ENCODE measurements at places on chromosomes 5 and 9.

- no peak for DNase-seq
These were observed 49.7 kb downstream of the SAR1B start for GRCh38 chr5:134582941-134583340.

DNA sequence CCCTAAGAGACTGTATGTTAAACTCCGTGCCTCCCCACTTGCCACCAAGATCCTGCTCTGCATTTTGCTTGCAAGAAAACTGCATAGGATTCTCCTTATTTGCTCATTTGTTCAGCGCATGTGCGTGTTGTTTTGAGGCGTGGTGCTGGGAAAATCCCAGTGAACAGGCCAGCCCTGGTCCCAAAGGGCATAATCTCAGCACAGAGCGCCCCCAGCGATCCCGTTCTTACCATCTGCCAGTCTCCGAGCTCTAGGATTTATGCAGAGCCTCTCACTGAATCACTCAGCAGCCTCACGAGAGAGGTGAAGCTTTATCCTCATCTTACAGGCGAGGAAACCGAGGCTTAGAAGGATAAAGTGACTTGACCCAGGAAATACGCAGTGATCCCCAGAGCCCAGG lies 11.5 kb downstream of the PRRX2 start:
- no peak for DNase-seq

DNA sequence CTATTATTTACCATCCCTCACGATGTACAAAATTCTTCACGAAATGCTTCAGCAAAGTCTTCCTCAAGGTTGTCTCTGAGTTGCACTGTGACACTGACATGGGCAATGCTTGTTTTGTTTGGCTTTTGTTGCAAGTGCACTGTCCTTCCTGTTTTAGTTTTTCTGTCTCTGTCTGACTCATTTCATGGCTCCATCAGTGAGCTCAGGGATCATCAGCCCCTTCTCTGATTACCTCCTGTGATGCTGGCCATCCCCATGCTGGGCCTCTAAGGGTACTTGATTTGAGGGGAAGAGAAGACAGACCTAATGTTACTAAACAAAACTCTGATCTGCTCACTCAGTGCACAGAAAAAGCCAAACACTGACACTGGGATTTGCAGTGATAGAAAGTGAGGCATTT lies 37.6 kb upstream of the STX17 start:
- peak; percentile 15 for DNase-seq

GRCh38 chr5:154258531-154259217 lies 68.1 kb downstream of the GALNT10 start:
- no peak for DNase-seq

DNA sequence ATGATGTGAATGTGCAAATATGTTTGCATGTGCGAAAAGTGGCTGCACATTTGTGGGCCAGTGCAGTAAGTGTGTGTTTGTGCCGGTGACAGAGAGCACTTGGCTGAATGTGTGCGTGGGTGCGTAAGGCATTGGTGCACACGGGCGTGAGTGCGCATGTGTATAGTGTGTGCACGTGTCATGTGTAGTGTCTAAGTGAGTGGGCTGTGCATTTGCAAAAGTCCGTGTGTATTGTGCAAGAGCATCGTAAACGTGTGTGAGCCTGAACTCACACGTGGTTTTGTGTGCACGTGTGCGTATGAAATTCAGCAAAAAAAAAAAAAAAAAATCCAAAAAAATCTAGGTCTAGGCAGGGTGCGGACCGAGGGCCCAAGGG lies 6.5 kb upstream of the EBF1 start:
- no peak for DNase-seq

DNA sequence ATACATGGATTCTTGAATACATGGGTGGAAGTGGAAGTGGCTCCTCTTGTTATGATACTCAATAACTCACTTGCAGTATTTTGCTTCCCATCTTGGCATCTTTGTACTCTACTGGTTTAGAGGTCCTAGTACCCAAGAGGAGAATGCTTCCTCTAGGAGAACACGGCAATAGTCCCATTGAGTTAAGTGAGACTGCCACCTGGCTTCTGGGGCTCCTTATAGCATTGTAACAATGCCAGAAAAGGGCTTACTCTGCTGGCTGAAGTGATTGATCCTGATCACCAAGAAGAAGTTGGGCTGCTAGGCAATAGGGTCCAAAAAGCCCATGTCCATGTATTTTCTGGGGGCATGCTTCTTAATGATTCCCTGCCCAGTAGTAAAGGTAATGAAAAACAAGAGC lies 627.6 kb upstream of the SGCD start:
- DNase-seq: no peak

DNA sequence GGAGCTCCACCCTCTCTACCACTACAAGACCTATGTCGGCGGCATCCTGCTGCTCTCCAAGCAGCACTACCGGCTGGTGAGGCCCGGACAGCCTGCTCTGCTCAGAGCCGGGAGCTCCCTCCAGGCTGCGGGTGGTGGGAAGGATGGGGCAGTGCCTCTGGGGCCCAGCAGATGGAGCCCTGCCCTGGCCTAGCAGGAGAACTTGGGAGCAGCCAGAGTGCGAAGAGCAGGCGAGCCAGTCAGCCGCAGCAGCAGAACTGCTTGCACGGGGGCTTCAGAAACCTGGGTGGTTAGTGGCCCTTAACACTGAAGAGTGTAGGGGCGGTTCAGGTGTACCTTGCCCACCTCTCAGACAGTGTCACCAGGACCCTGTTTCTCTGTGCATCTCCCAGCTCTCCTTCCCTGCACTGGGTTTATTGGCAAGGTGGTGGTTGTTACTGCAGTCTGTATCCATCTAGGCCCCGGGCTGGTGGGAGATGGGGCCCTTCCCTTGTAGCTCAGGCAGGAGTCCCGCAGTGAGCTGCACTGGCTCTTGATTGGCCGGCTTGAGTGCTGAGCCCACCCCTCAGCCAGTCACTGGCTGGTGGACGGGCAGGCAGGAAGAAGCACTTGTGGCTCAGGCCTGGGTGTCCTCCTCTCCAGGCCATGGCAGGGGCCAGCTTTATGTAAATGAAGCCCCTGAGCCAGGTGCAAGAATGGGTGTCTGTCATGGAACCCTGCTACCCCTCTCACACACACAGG lies 7.7 kb downstream of the B4GALT7 start:
- DNase-seq: peak; percentile 77

DNA sequence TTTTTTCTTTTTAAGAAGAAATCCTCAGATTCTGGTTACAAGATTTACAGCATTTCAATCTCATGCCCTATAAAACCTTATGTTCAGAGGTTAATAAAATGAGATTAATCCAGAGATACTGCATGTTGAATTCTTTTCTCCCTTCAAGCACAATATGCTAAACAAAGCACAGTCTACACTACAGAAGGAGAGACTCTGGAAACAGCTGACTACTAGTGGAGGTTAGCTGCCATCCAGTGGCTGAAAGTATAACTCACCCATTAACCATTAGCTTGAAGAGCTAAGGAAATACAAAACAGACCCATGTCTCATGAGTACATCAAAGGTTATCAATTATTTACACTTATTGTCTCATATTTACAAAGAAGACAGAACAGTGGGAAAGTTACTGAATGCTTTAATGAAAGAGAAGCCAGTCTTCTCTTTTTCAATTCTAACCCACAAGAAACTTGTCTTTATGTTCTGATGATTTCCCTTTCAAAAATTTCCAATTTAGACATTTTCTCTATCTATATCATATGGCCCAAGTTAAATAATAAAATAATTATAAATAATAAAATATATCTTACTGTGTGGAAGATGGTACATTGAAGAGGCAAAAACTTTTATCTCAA lies 12.7 kb upstream of the DNAH5 start:
- peak; percentile 39 for DNase-seq

GRCh38 chr9:2623288-2624050 lies 1.9 kb downstream of the VLDLR start:
- no peak for DNase-seq

DNA sequence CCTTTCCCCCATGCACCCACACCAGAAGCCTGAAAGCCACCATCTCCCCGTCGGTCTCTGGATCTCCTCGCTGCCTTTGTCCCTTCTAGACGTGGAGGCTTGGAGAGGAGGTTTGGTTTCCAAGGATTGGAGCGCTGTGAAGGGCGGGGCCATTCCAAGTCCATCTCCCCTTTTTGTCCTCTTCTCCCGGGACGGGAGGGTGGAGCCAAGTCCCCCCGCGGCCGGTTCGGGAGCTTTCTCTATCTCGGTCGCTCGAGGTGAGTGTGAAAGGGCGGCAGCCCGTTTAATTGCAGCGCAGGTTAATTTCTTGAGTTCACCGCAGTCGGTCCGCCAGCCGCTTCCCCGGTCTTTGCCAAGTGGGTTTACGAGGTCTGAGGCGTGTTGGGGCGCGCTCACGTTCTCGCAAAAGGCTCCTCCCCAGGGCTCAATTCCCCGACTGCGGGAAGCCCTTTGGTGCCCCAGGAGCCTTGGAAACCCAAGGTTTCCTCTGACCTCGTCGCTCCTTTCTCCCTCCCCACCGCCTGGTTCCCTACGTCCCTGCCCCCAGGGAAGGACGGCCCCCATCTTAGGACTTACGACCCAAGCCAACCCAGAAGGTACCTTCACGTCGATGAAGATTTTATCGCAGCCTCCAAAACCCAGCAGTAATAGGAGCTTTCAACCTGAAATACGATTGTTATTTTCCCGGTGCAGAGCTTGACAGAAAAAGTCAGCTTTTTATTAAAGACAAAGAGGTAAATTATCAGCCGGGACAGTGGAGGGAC lies 2.8 kb upstream of the ZNF462 start:
- DNase-seq: no peak

GRCh38 chr9:87479801-87480201 lies 17.9 kb upstream of the DAPK1 start:
- peak; percentile 48 for DNase-seq

DNA sequence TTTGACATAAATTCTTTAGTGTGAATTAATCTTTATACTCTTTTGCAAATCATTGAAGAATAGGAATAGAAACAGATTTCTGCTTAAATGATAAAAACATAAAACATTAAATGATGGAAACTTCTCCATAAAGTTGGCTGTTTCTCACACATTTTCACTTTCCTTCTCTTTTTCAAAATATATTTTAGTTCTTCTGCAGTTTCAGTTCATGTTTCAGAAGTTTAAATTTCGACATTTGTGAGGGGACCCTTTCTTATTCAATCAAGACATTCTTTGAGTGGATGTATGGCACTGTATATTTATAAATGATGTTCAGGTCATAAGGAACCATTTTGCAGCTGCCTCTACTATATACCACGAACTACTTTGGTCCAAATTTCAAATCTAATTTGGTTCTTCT lies 34.6 kb downstream of the TNFAIP8 start:
- DNase-seq: no peak

DNA sequence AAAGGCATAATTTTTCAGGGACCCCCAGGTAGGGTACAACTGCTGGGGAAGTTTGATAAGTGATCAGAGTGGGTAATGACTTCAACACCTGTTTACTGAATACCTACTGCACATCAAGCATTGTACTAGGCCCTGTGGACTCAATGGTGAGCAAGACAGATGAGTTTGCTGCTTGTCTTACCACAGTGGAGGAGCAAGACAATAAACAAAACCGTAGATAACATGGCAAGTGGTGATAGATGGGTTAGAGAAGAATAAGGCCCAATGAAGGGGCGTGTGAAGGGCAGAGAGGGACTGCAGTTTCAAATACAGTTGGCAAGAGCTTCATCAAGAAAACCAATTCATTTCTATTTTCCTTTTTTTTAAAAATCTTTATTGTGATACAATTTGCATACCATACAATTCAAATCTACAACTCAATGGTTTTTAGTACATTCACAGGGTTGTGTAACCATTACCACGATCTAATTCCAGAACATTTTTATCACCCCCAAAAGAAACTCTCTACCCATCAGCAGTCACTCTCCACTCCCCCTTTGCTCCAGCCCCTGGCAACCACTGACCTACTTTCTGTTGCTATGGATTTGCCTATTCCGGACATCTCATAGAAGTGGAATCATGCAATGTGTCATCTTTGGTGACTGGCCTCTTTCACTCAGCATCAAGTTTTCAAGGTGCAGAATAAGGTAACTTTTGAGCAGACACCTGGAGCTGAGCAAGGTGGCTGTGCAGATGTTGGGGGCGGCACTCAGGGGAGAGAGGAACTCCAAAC lies 31.9 kb upstream of the HAND1 start:
- DNase-seq: no peak

GRCh38 chr9:126490871-126491567 lies 122.7 kb upstream of the LMX1B start:
- DNase-seq: peak; percentile 78

DNA sequence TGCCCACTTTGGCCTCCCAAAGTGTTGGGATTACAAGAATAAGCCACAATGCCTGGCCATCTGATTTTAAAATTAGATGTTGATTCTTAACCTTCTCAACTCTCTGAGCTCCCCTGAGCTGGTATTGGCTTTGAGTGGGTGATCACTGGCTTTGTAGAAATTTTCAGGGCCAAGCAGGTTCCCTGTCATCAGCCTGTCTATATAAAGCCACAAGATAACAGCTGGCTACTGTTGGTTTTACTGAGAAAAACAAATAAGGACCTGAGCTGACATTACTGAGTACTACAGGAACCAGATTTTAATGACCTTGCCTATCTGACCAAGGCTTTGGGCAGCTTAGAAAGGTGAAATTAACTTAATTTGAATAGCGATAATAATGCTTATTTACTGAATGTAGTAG lies 153.6 kb downstream of the MSX2 start:
- no peak for DNase-seq

GRCh38 chr5:157682257-157682656 lies 10.9 kb downstream of the C5orf52 start:
- no peak for DNase-seq

- DNase-seq: peak; percentile 7
These were observed 95.6 kb downstream of the GNAQ start for GRCh38 chr9:77935974-77936373.

DNA sequence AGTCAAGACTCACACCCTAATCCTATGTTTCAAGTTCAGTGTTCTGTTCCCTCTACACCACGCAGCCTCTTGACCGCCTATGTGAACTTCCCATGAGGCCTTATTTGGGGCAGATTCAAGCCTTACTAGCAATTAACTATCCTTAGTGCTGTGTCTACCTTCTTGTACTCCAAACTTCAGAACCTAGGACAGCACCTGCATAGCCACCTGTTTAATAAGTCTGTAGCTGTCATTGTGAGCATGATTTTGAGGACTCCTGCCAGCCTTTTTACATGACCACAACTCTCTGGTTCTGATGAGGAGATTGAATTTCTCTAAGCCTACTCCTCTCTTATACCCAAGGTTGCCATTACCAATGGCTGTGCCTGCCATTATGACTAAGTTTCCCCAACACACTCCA lies 50.8 kb upstream of the PCSK1 start:
- DNase-seq: no peak

GRCh38 chr5:6822068-6822467 lies 108.8 kb downstream of the TENT4A start:
- no peak for DNase-seq
